Thymus (tissue), 14 donors: ENCODE measurements at places on chromosomes 13 and 19. TPM values are rescaled to one million over a fixed set of nuclear protein-coding genes. Genes with fewer than 3 reads are reported as not detected.

Gene GJB2
- total RNA-seq, result 9.3 TPM

Gene ZNF17
- total RNA-seq, result 10.4 TPM

Gene ITPKC
- 6.7 TPM for total RNA-seq

Gene NAXD
- total RNA-seq, result 15.8 TPM

Gene ZNF302
- 32.7 TPM for total RNA-seq

Gene ANKRD27
- 25.8 TPM for total RNA-seq

Gene ZNF787
- 19.4 TPM for total RNA-seq

Gene CADM4
- 1.5 TPM for total RNA-seq

Gene NDUFB7
- total RNA-seq, result 255 TPM

Gene CTXN1
- total RNA-seq, result 0.33 TPM

Gene PSG3
- 0.05 TPM for total RNA-seq

Gene PALM
- total RNA-seq, result 2.2 TPM

Gene ZNF283
- 5.9 TPM for total RNA-seq

Gene CALR3
- 0.05 TPM for total RNA-seq

Gene RDH8
- total RNA-seq, result not detected

Gene MADCAM1
- total RNA-seq, result 1.4 TPM

Gene MCF2L
- total RNA-seq, result 13.0 TPM

Gene RELB
- 16.9 TPM for total RNA-seq

DNA sequence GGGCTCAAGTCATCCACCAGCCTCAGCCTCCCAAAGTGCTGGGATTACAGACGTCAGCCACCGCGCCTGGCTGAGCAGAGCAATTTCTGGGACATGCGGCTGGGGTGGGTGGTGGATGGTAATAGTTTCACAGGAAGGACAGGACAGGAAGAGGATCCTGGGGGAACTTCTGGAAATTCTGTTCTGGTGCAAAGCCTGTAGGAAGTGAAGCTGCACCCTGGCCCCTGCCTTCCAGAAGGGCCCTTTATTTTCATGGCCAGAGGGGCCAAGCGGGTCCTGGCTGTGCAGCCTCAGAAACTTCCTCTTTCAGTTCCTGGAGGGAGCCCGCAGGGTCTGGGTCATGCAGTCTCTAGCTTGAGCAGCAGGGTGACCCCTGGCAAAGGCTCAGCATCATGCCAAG lies 15.7 kb downstream of the FEM1A start:
- DNase-seq, result no peak

- no peak for DNase-seq
Measured at GRCh38 chr19:29442910-29443309, 82.9 kb upstream of the VSTM2B start.

- DNase-seq, result no peak
Measured at GRCh38 chr19:35260694-35261304, 8.0 kb upstream of the USF2 start.

DNA sequence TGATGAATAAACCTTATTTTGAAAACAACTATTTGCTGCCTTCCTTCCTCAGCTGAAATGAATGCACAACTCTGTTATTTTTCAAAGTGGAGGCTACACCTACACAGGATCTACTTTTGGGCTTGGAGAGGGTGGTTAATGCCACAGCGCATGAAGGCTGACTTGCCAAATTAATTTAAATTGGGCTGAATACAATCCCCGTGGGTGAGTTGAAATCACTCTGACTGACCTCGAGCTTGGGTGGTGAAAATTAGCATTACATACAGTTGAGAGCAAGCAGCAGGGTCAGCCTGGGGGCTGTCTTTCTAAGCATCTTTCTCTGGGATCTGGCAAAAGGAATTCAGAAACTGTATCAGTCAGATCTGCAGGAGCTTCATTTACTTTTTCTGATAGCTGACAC lies 38.5 kb downstream of the TPT1 start:
- no peak for DNase-seq

- DNase-seq, result no peak
Measured at GRCh38 chr13:98984983-98985382, 7.1 kb upstream of the DOCK9 start.

- no peak for DNase-seq
Measured at GRCh38 chr13:101514100-101514499, 61.6 kb downstream of the ITGBL1 start.

DNA sequence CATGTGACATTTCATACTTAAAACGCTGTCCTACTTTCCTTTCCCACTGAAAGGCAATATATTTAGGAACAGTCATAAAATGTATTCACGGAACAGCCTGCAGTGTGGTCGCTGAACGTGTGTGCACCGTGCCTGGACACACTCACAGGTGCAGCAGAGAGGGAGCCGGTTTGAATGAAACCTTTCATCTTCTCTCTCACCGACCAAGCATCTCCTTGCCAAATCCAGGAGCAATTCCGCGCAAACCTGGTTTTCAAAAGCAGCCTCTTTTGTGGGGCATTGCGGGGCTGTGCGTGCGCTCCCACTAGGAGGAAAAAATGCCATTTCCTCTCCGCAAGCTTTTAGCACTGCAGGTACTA lies 1.0 kb downstream of the DCLK1 start:
- DNase-seq, result no peak

- DNase-seq, result no peak
Measured at GRCh38 chr19:9848060-9848459, 12.9 kb downstream of the PIN1 start.

DNA sequence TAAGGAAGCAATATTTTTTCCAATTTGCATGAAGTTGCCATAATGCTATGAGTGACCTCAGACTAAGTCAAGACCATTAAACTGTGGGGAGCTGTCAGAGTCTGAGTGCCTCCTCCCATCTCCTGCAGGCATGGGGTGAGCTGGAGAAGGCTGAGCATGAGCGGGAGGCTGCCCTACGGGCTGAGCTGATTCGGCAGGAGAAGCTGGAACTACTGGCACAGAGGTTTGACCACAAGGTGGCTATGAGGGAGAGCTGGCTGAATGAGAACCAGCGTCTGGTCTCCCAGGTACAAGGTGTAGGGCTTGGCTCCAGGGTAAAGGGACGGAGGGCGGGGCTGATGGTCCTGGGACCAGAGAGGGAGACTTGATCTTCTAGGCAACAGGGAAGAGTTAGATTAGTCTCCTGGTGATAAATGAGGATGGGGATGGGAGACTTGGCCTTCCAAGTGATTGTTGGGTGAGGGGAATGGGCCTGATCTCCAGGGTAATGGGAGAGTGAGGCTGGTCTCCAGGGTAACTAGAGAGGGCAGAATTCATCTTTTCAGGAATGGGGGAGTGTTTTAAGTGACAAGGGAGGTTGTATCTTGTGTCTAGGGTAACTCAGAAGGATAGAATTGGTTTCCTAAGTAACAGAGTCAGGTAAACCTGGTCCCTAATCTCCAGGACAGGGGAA lies 36.0 kb downstream of the SPTBN4 start:
- no peak for DNase-seq

GRCh38 chr19:54352546-54352945 lies 12.2 kb downstream of the LAIR1 start:
- DNase-seq, result no peak

DNA sequence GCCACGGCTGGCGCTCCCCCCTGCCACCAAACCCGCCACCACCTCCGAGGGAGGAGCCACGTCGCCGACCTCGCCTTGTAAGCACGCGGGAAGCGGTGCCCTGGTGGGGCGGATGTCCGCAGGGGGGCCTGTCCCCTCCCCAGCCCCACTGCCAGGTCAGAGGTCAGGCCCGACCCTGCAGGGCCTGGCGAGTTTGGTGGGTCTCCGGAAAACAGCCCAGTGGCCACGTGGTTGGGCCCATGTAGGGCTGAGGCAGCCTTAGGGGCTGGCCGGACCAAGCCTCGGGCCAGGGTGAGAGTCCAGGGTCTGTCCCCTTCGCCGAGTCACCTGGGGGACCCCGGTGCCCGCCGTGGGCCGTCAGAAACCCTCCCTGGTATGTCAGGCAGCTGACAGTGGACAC lies 26.5 kb downstream of the SMIM24 start:
- no peak for DNase-seq

GRCh38 chr19:28710278-28710677 lies 502.7 kb downstream of the UQCRFS1 start:
- DNase-seq, result peak; percentile 83

DNA sequence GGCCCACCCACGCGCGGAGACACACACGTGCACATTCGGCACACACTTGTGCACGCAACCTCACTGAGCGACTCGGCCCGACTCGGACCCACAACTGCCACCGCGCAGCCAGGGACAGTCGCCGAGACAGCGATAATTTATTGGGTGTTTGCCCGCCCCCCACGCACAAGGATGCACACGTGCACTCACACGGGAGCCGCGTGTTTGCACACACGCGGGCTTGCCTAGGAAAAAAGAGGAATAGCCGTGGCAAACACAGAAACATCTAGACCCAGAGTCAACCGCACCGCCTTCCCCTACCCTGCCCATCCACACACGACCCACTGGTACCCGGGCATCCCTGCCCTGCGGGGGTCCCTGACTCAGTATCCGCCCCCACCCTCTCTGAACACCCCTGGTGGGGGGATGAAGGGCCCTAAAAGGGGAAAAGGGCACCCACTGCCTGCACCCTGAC lies 1.1 kb upstream of the SSBP4 start:
- DNase-seq, result no peak

- no peak for DNase-seq
Measured at GRCh38 chr13:108860418-108860817, 231.0 kb downstream of the MYO16 start.

DNA sequence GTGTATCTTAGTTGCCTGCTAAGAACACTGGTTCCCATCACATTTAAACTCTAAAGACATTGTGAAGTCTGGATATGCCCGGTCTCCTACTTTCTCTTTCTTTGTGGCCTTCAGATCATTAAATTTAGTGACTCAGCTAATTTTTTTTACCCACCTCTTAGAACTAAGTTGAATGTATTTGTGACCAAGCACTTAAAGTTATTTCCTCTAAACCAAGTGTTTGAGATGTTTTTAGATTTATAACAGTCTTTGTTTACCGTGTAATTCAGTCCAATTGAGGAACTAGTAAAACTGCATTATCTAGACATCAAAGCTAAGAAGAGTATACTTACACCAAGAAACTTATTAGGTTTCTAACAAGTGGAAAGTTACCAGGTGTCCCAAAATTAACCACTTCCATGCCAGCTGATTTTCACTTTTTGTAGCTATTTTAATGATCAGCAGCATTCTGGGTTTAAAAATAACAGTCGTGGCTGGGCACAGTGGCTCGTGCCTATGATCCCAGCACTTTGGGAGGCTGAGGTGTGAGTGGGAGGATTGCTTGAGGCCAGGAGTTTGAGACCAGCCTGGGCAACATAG lies 53.1 kb downstream of the ARHGAP35 start:
- no peak for DNase-seq

- DNase-seq, result no peak
Measured at GRCh38 chr13:44516771-44517170, 59.4 kb downstream of the TSC22D1 start.

DNA sequence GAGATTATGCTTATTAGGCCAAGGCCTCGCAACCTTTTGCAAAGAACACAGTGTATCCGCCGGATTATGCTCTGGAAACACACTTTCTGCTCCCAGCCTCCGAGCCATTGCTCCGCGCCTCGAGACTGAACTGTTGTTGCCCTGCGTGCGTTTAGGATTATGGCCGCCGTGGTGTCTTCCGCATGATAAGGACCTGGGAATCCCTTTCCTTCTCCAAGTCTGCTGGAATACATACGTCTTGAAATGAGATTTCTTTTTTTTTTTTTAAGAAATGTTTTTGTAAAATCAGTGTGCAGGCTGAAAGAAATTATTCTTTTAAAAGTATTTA lies 89.8 kb upstream of the SOX1 start:
- no peak for DNase-seq

DNA sequence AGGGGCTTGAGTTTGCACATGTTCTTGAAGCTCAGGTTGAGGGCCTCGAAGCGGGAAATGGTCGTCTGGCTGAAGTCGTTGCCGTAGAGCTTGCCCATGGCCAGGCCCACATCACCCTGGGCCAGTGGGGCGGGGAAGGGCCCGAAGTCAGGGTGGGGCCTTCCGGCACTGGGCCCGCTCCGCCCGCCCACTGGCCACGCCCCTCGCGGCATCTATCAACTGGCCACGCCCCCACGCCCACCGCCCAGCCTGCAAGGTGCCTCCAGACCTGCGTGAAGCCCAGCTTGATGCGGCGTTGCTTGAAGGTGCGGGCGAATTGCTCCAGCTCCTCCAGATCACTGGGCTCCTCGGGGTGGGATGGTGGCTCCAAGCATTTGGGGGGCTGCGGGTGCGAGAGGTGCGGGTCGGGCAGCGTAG lies 19.9 kb downstream of the ZNF574 start:
- no peak for DNase-seq

DNA sequence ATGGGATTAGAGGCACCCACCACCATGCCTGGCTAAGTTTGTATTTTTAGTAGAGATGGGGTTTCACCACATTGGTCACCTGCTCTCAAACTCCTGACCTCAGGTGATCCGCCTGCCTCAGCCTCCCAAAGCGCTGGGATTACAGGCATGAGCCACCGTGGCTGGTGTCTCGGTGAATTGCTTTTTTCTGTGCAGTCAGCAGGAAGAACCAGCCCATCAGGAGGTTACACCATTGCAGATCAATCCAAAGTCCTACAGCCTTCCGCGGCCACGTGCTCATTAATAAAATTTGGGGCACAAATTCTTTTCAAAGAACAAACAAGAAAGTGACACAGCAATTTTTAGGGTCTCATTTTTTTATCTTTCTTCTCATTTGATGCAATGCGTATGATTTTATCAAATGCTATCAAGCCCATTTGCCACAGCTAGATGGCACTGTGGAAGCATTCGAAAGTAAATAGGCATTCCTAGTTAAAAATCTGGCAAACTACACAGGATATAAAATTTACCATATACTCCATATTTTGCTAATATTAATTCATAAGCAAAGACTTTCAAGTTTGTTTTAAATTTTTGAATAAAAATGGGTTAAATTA lies 54.4 kb upstream of the ZNF835 start:
- no peak for DNase-seq

DNA sequence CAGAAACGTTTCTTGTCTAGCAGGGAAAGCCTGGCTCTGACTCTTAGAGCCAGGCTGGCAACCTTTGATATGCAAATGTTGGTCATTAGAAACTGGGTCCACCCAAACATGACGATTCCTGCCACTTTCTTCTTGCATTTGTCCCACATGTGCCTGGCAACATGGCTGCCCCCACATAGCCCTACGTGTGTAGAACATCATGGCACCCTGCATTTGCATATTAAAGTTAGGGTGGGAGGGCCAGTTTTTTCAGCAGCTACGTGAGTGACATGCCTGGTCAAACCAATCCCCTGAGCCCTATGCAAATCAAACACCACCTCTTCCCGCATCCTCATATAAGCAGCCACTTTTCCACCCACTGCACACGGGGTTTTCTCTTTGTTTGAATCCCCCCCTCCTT lies 95.0 kb downstream of the LIG4 start:
- DNase-seq, result no peak

- DNase-seq, result no peak
Measured at GRCh38 chr13:38350114-38350617, 515 bp downstream of the UFM1 start.

GRCh38 chr19:11853358-11853757 lies 4.8 kb downstream of the ZNF439 start:
- DNase-seq, result no peak

- no peak for DNase-seq
Measured at GRCh38 chr13:23554000-23554399, 16.2 kb upstream of the TNFRSF19 start.

GRCh38 chr13:20582026-20582425 lies 15.1 kb downstream of the IFT88 start:
- no peak for DNase-seq

GRCh38 chr19:50314724-50315708 lies 14.2 kb downstream of the KCNC3 start:
- DNase-seq, result no peak

GRCh38 chr13:98508685-98509084 lies 68.2 kb downstream of the STK24 start:
- DNase-seq, result no peak

GRCh38 chr13:40445557-40445990 lies 220.9 kb downstream of the FOXO1 start:
- DNase-seq, result no peak
